ENCODE measurements at places on chromosomes 3 and 15. TPM values are rescaled to one million over a fixed set of nuclear protein-coding genes. Genes with fewer than 3 reads are reported as not detected.

DNA sequence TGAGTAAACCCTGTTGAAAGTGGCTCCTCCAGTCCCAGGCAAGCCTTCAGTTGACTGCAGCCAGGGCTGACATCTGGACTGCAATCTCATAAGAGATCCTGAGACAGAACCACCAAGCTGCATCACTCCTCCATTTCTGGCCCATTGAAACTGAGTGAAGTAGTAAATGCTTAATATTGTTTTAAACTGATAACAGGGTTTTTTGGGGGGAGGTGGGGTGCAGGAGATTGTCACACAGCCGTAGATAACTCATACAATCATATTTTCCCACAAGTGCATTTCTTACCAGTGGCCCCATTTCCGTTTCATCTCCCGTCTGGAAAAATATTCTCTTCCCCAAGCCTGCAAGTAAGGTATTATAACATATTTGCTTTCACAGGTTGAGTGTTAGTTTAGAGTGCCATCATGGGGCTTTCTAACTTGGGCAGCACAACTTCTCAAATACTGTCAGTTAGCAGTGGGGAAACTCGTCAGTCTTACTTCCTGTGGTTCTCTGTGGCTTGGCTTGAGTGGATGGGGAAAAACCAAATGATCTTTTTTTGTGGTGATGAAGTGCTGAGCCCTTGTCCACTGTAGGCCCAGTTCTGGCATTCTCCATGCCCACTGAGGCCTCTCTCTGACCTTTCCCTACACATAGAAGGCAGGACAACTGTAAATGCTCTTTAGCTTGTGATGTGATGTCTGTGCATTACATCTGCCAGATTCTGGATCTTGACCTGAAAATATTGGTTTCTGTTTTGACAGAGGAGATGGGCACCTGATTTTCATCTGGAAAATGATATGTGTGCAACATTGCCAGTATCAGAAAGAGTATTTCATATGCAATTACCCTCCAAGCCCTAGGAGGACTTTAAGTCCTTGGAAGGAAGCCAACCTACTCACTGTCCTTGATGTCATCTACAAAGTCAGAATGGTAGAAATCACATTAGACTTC lies 90.1 kb upstream of the BHLHE40 start:
- DNase-seq: no peak

MPI gene
- polyA plus RNA-seq: 63.5 TPM

DNA sequence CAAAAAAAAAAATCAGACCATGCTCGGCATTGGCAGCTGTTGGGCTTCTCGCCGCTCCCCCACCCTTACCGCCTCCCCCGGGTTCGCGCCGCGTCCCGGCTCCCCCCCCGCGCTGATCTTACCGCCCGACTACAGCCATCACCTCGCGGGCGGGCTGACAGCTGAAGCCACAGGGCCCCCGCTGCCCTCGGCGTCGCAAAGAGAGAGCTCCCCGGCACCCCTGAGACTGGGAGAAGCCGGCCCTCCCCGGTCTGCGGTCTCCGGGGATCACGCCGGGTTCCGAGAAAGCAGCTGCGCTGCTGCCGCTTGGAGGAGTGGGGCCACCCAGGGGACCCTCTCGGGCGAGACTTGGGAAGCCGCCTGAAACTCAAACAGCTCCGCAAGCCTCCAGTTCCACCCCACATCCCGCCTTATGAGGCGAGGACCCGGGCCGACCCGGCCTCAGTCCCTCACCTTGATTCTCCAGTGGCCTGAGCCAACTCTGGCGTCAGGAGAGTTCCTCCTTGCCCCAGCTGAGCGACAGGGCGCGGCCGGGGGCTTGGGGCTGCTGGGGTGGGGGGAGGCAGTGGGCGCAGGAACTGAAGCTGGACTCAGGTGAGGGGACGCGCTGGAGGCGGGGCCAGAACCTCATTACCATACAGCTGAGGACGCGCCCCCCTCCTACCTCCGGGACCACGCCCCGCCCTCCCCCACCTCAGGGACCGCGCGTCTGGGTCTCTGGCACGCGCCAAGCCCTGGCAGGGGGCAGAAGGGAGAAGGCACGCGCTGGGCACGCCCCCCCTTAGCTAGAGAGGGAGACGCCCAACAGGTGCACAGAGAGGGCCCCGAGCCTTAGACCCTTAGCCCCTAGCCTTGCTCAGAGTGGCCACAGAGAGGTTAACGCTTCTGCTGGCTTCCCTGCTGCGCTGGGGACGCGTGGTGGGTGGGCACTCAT lies 1.0 kb upstream of the DLL4 start:
- DNase-seq: no peak

UROC1 gene
- polyA plus RNA-seq: 0.14 TPM
